ENCODE measurements at places on chromosomes 6 and 20. TPM values are rescaled to one million over a fixed set of nuclear protein-coding genes. Genes with fewer than 3 reads are reported as not detected.

Gene DDX43
- 0.14 TPM for total RNA-seq

- DNase-seq, result no peak
Observed at GRCh38 chr6:137512757-137513605, 18.8 kb upstream of the OLIG3 start.

DNA sequence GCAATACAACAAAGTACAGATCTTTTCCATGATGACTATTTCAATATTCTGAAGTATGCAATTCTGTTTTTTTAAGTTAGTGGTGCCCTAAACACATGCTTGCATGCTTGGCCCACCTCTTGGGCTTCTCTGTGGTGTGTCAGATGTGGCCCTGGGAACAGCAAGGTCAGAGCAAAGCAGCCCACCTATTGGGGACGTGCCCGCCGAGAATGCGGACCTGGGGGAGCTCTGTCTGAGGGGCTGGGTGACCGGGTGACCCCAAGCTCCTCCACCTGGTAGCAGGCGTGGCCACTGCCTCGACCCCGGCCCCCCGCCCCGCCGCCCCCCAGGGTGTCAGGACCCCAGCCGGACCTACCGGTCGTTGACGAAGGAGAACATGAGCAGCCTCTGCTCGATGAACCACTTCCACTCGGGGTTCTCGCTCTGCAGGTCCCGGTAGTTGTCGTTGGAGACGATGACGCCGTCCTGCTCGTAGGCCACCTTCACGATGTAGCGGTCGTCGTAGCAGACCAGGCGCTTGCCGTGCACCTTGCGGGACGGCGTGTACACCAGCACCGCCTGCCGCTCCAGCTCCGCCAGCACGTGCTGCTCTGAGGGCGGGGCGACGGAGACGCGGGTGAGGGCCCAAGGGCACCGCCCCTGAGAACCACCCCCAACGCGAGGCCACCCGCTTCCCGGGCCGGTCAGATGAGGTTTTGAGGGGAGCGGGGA is 28.3 kb downstream of the ZC3H12D start:
- DNase-seq, result no peak

GRCh38 chr20:11754451-11754850 is 163.2 kb upstream of the BTBD3 start:
- no peak for DNase-seq

Gene XKR7
- total RNA-seq, result not detected

Gene TMEM170B
- total RNA-seq, result 5.6 TPM

- DNase-seq, result no peak
Observed at GRCh38 chr20:57658833-57659516, 38.7 kb upstream of the ZBP1 start.

DNA sequence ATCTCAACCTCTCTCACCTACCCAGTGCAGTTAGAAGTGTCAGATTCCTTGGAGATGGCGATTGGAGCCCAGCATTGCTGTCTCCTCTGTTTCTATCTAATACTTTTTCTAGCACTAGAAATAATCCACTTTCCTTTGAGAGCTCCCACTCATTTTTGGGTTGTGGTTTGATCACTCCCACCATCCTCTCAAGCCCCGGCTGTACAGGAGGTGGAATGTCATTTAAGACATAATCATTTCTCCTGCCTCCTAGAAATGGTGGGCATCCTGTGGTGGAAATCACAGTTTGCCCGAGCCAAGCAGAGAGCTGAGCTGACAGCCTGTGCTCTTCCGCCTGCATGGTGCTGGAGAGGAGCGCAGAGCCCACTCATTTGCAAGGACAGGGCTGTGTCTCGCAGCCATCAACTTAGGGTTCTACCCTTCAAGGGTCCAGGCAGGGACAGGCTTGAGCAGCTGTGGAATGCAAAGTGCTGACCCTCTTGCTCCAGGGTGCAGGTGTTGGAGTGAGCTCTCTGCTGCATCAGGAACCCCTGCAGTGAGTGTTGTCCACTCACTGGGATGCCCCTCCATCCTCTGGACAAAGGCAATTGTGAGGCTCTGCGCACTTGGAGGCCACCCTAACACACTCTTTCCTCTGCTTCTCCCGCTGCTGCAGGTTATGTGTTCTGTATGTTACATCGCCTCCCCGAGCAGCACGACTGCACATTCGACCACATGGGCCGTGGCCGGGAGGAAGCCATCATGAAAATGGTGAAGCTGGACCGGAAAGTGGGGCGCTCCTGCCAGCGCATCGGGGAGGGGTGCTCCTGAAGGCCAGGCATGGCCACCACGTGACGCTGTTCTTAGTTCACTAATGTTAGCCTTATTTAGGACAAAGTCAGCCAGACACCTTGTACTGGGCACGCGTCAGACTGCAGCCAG is 332.3 kb downstream of the ZFAND3 start:
- DNase-seq, result no peak

- DNase-seq, result no peak
Observed at GRCh38 chr6:106381223-106381622, 20.7 kb downstream of the CRYBG1 start.

DNA sequence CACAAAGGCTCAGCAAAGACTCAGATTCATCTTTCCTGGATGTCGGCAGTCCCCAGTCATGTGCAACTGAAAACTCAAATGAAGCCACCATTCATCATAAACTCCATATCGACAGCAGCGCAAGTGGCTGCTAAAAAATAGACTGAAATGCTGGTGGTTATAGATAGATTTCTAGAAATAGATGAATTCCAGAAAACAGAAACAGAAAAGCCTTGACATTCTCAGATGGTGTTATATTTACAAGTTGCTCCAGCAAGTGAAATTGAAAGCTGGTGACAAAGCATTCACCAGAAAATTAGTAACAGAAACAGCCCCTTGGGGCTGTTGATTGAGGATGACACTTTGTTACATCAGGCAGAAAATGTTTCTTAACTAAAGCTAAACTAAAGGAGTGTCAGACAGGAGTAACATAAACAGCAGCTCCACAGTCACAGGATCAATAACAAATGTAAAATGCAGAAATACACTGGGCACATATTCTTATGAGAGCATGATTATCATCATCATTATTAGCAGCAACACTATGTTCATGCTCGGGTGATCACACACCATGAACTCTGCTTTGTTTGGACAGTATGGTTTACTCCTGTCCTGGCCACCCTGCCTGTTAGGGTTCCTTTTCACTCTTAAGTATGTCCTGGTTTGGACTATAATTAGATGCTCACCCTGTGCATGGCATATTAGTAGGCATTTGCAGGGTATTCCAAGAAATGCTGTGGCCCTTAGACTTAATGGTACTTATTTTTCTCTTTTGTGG is 36.4 kb upstream of the SLC35F1 start:
- DNase-seq, result no peak

DNA sequence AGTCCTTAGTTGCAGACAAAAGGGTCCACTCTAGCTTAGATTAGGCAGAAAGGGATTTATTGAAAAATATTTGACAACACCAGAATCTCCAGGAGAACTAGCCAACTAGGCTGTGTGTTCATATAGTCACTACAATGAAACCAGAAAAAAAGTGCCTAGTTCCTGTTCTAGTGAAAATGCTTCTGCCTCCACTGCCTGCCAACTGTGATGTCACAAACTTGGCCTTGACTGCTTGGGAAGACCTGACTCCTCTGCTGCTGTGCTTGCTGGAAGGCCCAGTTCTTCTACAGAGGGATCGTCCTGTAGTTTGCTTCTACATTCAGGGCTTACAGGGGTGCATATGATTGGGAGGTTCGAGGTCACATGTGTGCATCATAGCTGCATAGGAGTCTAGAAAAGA is 40.3 kb upstream of the XRN2 start:
- no peak for DNase-seq

Gene WFDC5
- not detected for total RNA-seq

- DNase-seq, result no peak
Observed at GRCh38 chr6:80272988-80273387, 166.5 kb downstream of the BCKDHB start.

- DNase-seq, result no peak
Observed at GRCh38 chr6:131116755-131117360, 18.4 kb upstream of the AKAP7 start.

Gene PPP1R14C
- total RNA-seq, result 0.04 TPM

Gene OLIG3
- not detected for total RNA-seq

Gene EYA2
- not detected for total RNA-seq

GRCh38 chr6:35664945-35665344 is 23.8 kb downstream of the FKBP5 start:
- DNase-seq, result no peak

DNA sequence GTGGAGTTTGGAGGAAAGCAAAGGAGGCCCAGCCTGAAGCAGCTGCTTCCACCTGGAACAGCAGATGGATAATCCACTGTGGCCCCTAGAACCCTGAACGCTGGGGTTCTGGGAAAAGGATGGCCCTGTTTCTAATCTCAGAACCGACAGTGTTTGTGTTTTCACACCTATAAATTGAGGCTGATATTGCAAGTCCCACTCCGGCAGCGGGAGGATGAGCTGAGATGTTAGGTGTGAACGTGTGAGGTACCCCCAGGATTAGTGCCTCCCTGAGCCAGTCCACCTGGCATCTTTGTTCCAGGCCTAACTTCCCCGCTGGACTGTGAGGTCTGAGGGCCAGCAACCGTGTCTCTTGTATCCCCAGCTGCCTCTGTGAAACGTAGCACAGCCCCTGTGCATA is 7.8 kb upstream of the CDH4 start:
- no peak for DNase-seq

- no peak for DNase-seq
Observed at GRCh38 chr20:7387638-7388193, 552.5 kb downstream of the HAO1 start.

Gene LTA
- total RNA-seq, result not detected

- DNase-seq, result no peak
Observed at GRCh38 chr6:35445691-35446090, 6.4 kb upstream of the FANCE start.

- no peak for DNase-seq
Observed at GRCh38 chr6:35359744-35360348, 17.5 kb downstream of the PPARD start.

DNA sequence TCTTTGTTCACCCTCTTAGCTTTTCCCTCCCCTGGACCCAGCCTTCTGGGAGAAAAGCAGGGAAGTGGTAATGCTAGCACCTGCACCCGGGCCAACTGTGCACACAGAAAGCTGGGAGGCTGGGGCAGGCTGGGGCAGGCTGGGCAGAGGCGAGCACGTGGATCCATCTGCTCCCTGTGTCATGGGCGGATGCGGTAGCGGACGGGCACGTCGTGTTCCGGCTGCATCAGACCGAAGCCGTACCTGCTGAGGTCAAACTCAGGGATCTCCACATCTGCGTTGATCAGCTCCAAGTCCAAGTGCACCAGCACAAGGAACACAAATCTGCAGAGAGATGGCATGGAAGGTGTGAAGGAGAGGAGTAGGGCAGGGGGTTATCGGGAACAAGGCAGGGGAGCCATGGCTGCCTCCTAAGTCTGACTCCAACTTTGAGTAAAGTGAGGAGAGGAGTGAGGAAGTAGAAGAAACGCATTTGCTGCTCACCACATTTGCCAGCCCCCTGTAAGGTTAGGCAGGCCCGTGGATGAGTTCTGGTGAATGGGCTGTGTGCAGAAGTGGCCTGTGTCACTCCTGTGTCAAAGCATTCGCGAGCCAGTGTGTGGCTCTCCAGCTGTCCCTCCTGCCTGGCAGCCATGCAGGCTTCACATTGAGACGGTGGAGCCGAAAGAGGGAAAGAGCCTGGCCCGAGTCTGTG is 25.4 kb upstream of the KCNB1 start:
- DNase-seq, result no peak

Gene KHDC1L
- total RNA-seq, result not detected

- DNase-seq, result no peak
Observed at GRCh38 chr20:62370115-62370806, 3.1 kb upstream of the LAMA5 start.

- no peak for DNase-seq
Observed at GRCh38 chr20:48986899-48987298, 59.2 kb upstream of the CSE1L start.

DNA sequence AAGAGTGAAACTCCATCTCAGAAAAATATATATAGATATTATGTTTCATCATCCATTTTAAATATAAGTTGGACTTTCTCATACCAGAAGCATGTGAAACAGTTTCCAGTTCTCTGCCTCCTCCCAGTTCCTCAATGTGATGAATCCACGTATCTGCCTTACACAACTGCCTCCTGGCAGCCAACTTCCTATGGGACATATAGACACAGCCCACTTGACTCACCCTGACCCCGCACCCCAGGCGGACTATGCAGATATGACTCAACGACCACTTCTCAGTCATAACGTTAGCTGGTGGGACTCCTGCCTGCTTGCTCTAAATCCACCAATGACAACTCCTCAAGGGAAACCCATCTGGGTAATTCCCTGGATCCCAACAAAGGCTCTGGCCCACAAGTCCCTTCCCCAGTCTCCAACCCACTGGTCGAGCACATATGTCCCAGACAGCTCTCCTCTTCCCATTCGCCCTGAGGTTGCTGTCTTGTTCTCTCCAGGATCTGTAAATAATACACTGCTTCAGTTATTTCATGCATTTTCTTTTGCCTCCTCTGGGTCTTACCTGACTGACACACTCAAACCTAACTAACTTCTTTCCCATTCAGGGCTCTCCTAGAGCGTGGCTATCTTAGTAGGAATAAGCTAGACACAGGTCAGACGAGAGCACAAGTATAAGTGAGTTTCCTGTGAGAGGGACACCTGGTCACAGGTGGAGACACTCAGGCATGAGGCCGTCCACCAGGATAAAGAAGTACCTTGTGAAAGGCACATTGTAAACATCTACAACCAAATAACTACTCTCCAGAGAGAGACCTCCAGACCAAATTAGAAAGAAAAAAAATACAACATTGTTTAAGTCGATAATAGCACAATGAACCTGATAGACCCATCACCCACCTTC is 548.5 kb downstream of the CD83 start:
- DNase-seq, result no peak

GRCh38 chr6:135972586-135972985 is 121.1 kb downstream of the PDE7B start:
- no peak for DNase-seq

DNA sequence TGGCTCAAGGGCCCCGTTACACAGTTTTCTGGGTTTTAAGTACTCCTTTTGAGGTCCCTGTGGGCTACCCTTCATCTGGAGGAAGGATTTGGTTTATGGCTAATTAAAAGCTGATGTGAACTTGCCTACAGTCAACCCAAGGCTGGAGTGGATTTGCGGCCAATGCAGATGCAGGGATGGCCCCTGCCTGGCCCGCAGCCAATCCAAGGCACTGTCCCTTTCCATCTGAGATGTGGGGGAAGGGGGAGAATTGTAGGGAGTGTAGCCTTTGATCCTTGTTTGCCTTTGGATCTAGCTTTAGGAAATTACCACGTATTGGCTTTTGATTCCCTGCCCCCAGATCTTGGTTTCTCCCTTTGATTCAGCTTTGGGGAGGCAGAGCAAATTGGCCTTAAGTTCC is 128.0 kb upstream of the GGTLC1 start:
- no peak for DNase-seq

DNA sequence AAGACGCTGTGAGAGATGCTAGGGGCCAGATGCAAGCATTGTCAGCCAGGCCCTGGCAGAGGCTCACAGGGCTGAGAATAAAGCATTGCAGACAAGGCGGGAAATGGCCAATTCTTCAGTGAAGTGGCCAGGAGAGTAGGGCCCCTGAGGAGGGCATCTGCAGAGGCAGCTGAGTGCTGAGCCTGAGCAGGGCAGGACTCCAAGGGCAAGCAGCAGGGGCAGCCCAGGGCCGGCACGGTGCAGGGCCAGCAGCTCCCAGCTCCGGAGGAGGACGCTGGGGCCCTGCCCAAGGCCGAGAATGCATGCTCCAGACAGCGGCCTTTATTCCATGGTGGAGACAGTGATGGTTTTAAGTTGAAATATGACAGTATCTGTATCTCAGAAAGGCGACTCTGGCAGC is 305.5 kb downstream of the FOXC1 start:
- no peak for DNase-seq

- DNase-seq, result no peak
Observed at GRCh38 chr6:145119081-145119480, 616.2 kb downstream of the EPM2A start.

- DNase-seq, result no peak
Observed at GRCh38 chr20:52348434-52348833, 156.9 kb upstream of the ZFP64 start.

Gene KCNG1
- total RNA-seq, result 0.40 TPM

Measured in pulmonary artery endothelial cell (primary cell).